Calu3 (cell line): ENCODE measurements at places on chromosomes 1 and 21. TPM values are rescaled to one million over a fixed set of nuclear protein-coding genes. Genes with fewer than 3 reads are reported as not detected.

DNA sequence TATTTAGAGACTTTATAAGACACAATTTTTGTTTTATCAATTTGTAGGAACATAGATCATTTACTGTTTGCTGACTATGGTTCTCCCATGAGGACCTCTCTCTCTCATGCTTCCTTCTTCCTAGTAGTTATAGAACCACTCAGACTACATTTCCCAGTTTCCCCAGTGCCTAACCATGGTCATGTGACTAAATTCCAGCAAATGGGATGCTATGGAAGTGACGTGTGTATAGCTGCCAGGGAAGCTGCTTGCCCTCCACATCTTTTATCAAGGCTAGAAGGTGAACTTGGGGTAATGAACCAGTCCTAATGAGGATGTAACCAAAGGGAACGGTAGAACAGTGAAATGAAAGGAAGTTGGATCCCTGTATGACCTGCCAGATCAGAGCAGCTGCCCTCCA lies 184.0 kb downstream of the MIS18A start:
- H3K27ac ChIP-seq: no peak overlapping the region
- no peak overlapping the region for H3K4me3 ChIP-seq
- peak; percentile 9 for DNase-seq
- peaks cover 46% of the 10 kb centered on the region for H3K27me3 ChIP-seq
- no peaks in the 10 kb centered on the region for H3K36me3 ChIP-seq

DNA sequence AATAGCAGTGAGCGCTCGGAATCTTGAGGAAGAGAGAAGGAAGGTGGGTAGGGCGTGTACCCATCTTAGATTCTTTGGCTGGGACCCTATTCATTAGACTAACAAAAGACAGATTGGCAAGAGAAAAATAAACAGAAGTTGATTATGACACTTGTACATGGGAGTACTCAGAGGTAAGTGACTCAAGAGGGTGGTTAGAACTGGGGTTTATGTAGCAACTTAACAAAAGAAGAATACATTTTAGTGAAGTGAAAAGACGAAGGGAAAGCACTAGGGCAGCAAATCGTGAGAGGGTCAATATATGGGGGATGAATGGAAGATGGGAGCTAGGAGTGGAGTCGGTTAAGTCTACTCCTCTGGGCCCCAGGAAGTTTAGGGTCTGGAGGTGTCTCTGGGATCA lies 25.8 kb upstream of the RCC2 start:
- no peak overlapping the region for H3K4me3 ChIP-seq
- H3K4me1 ChIP-seq: no peaks in the 10 kb centered on the region
- H3K27me3 ChIP-seq: no peaks in the 10 kb centered on the region

- no peaks in the 10 kb centered on the region for H3K36me3 ChIP-seq
- no peak for DNase-seq
- H3K27ac ChIP-seq: no peak overlapping the region
- H3K4me1 ChIP-seq: no peaks in the 10 kb centered on the region
Measured at GRCh38 chr1:224894915-224895314, 34.6 kb upstream of the DNAH14 start.

DNA sequence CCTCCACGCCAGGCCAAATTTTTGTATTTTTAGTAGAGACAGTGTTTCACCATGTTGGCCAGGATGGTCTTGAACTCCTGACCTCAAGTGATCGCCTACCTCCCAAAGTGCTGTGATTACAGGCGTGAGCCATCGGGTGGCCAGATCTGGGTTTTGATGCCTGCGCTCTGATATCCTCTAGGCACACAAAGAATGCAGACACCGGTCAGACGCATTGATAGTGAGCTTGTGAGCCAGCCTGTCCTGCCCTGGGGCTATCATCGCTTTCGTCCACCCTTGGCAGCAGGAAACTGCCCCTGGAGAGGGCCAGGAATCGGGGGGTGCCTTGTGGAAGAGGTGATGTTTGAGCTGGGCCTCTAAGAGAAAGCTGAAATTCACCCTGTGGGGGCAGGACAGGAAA lies 4.0 kb downstream of the FBLIM1 start:
- no peak overlapping the region for H3K4me3 ChIP-seq
- peaks cover 12% of the 10 kb centered on the region for H3K4me1 ChIP-seq
- no peak for DNase-seq

The VWA1 gene
- total RNA-seq: 78.7 and 78.9 TPM in 2 replicates

- peaks cover 32% of the 10 kb centered on the region for H3K4me1 ChIP-seq
- peaks cover 9% of the 10 kb centered on the region for H3K36me3 ChIP-seq
- H3K4me3 ChIP-seq: no peak overlapping the region
- no peak overlapping the region for H3K27ac ChIP-seq
Measured at GRCh38 chr21:36642777-36643176, 56.1 kb upstream of the SIM2 start.

The FALEC gene
- total RNA-seq: 0.71 TPM in 1 of 2 replicates, not detected in the other

DNA sequence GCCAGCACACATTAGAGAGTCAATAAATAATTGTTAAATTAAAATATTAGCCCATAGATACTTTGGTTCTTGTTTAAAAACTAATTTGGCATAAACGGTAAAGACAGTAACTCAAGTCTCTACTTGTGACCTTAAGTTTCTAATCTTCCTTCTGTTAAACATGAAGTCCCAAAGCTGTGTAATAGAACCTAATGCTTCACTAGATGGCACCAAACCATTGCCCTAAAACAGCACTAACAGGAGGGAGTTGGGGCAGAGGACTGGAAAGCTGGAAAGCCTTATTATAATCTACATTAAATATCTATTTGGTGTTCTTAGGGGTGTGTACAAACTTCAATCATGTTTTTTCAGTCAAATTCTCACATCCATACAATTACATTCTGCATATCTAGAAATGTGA lies 176.7 kb downstream of the OLFM3 start:
- no peak overlapping the region for H3K4me3 ChIP-seq
- H3K4me1 ChIP-seq: no peaks in the 10 kb centered on the region
- no peak overlapping the region for H3K27ac ChIP-seq

GRCh38 chr1:222109836-222110235 lies 367.9 kb upstream of the DUSP10 start:
- H3K27me3 ChIP-seq: no peaks in the 10 kb centered on the region
- H3K4me1 ChIP-seq: peaks cover 14% of the 10 kb centered on the region
- H3K27ac ChIP-seq: no peak overlapping the region
- DNase-seq: no peak

The KCNN3 gene
- 0.27 TPM in 1 of 2 replicates, not detected in the other for total RNA-seq

DNA sequence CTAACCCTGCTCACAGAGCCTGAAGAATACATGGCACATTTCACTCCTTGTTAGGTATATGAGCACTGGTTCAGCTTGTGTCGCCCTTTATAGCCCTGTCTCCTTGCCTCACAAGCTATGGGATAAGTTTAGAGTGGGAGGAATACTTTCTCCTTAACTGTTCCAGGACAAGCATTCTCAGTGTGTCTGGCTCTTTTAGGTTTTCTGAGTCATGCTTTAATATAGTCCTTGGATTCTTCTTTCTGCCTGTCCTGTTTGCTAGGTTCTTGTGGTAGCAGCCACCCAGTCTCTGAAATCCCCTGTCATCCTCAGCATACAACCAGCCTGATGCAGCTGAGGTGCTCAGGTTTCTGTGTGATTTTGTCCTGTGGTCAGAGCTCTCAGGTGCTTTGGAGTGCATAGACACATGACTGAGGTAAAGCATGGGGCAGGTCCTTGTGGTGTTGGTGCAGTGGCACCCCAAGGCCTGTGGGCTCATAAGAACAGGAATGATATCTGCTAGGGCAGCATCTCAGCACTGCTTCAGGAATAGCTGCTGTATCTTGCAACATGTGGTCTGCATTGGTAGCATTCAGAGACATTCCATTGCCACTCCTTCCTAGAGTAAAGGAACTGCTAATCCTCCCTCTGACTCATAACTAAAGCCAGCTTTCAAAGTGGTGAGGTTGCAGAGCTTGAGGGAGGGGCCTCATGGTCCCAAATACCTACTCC lies 14.2 kb upstream of the CASQ2 start:
- no peaks in the 10 kb centered on the region for H3K36me3 ChIP-seq
- H3K27ac ChIP-seq: peak overlapping the region; percentile 62
- H3K4me3 ChIP-seq: no peak overlapping the region
- peak; percentile 39 for DNase-seq
- H3K4me1 ChIP-seq: peaks cover 9% of the 10 kb centered on the region
